NCI-H2081 treated with DMSO at 0.1 percent for 48 hours (cell line): ENCODE measurements at places on chromosomes 1 and 21.

DNA sequence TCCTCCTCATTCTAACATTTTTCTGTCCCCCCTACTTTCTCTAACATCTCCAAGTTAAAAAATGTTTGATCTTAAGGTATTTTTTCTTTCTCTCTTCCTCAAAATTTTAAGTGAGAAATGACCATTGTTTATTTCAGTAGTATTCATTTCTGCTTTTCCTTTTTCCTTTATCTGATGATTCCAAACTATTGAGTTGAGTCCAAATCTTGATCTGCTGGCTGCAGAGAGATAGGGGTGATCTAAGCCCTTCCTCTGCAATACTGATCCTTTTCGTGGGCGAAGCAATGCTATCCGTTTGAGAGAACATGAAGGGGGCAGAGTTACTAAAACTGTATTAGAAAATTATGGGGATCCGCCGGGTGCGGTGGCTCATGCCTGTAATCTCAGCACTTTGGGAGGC is 516 bp upstream of the NMNAT2 start:
- DNase-seq: no peak

- no peak for DNase-seq
Measured at GRCh38 chr1:113515498-113515897, 125.2 kb downstream of the MAGI3 start.

- DNase-seq: no peak
Measured at GRCh38 chr1:108643492-108644335, 17.2 kb downstream of the HENMT1 start.

GRCh38 chr1:48870596-48870995 is 93.9 kb upstream of the BEND5 start:
- DNase-seq: no peak

- DNase-seq: no peak
Measured at GRCh38 chr1:178094739-178095645, 1.1 kb downstream of the RASAL2 start.

DNA sequence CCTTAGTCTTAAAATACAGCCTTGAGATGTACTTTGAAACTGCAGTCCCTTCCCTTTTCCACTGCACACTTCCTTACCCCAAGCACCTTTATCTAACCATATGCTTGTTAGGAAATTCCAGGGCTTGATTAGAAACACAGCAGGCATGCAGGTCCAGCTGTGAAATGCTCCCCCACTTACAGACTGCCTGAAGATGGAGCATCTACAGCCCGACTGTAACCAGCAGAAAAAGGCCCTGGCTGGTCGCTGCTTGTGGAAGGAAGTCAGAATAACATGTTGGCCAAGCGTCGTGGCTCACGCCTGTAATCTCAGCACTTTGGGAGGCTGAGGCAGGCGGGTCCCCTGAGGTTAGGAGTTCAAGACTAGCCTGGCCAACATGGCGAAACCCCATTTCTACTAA is 37.2 kb downstream of the VN1R5 start:
- DNase-seq: no peak

- peak; percentile 60 for DNase-seq
Measured at GRCh38 chr1:11804666-11805421, 920 bp downstream of the MTHFR start.

- DNase-seq: no peak
Measured at GRCh38 chr1:5769146-5769545, 223.1 kb downstream of the NPHP4 start.

GRCh38 chr1:207763091-207763490 is 11.2 kb downstream of the CD46 start:
- no peak for DNase-seq
